ENCODE measurements at places on chromosomes 1 and 21.

- DNase-seq = no peak
These were observed 35.2 kb downstream of the NEK2 start for GRCh38 chr1:211640301-211640630.

DNA sequence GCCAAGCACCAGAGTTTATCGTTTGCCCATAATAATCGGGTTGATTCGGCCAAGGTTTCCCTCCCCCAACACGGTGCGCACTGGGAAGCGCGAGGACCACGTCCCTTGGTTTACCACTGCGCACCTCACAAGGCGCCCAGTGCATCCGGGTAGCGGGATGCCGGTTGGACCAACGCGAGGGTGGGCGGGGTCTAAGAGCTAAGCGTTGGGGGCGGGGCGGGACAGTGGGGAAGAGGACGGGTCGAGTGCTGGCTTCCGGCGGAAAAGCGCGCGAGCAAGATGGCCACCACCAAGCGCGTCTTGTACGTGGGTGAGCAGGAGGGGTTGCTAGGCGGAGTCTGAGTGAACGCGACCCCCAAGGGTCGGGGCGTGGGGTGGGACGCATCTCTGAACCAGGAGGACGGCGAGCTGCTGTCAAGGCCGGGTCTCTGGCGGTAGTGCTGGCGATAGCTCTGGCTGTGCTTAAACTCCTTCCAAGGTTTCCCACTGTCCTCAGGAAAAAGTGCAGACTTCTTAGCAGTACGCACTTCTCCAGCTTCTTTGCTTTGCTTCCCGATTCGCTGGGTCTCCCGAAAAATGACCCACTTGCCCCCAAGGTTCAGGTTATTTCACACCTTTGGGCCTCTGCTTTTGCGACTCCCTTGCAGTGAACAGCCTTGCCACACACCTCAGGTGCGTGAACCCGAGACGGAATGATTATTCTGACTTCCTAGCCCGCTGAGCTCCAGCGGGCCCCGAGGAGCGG lies at the start of gene PPIE:
PPIE (plus strand) TSS at position 261 of the 745 bp plus-strand sequence; CDS start at position 280, 19 bp downstream.
- DNase-seq = peak; percentile 97

GRCh38 chr1:206803221-206803730 lies 31.0 kb upstream of the IL10 start:
- peak; percentile 61 for DNase-seq

DNA sequence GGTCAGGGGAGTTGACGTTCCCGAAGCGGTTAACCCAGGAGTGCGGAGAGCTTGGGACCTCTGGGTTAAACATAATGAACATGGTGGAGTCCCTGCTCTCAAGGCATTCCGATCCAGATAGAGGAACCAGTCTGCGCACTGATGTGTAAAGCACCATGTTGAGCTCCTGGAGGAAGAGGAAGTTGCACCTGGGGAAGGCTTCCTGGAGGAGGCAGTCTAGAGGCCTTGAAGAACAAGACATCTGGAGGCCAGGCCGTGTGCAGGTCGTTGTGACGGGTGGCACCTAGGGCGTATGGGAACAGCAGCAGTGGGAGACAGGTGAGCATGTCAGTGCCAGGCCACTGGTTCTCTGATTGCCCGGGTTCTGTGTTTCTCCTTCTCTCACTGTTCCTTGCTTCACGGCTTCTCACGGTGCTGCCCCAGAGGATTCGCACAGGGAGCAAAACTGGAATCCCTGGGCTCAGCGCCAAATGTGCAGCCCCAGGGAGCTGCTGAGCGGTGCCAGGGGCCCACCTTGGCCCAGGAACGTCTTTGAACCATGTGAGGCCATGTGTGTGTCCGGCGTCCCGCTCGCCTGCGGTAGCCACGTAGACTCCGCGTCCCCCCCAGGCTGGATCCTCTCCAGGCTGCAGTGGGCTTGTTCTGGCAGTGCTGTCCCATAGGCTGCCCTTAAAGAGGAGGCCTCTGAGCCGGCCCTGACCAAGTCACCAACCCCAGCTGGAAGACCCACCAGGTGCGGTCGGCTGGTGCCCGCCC lies 122.9 kb upstream of the GALNT2 start:
- DNase-seq = no peak

GRCh38 chr1:205763980-205764379 lies 11.3 kb downstream of the RAB29 start:
- DNase-seq = no peak

- DNase-seq = no peak
These were observed 188.2 kb downstream of the OMA1 start for GRCh38 chr1:58358346-58358745.

DNA sequence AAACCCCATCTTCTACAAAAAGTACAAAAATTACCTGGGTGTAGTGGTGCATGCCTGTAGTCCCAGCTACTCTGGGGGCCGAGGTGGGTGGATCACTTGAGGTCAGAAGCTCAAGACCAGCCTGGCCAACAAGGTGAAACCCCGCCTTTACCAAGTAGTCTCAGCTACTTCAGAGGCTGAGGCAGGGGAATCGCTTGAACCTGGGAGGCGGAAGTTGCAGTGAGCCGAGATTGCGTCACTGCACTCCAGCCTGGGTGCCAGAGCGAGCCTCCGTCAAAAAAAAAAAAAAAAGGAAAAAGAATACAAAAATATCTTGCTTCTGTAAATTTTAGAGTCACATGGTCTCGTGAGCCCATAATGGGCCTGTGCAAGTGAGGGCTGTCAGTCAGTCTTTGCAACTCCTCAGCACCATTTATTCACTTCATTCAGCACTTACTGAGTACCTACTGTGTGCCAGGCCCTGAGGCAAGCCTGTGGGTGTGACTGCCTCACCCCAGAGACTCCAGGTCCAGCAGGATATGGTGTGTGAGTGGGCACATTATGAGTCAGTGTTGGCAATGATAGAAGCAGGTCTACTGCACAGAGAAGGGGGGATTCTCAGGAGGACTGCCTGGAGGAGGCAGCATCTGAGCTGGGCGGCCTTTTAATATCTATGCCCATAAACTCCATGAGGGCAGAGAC lies 46.8 kb upstream of the TARDBP start:
- DNase-seq = no peak

DNA sequence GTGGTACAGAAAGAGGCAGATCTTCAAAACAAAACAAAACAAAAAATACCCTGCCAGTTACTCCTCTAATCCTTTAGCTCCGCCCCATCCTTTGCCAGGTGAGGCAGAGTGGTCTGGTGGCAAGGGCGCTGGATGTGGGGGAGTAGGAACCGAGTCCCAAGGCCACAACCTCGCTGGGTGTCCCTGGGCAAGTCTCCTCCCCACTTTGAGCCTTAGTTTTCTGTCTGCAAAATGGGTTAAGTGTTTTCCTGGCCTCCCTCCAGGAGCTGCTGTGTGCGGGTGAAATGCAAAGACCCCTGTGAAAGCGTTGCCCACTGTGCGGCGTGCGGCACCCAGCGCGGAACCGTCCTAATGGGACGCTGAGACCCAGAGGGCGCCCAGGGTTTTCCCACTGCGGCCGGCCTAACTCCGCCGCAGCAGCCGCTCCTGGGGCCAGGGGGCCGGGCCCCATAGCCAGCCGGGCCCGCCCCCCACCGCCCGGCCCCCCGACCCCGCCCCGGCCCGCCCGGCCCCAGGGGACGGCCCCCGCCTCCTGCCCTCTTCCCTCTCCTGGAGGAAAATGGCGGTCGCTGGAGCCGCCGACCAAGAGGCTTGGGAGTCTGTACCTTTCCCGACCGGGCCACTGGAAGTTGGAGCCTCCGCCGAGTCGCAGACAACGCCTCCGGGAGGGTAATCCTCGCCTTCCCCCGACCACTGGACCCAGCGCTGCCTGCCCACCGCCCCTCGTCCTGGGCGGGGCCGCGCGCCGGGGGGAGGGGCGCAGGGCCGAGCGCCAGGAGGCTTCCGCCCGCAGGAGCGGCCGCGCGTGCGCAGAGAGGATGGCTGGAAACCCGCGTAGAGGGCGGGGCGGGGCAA lies at the start of the genes ERMAP and SVBP:
ERMAP (plus strand) TSS at position 538 of the 855 bp plus-strand sequence. CDS start 13,327 bp downstream, outside the sequence.
SVBP (minus strand) TSS at position 813 of the 855 bp plus-strand sequence. CDS start 853 bp downstream, outside the sequence.
- DNase-seq = peak; percentile 91

- DNase-seq = peak; percentile 72
These were observed 65.9 kb downstream of the PIK3CD start for GRCh38 chr1:9717193-9718005.

DNA sequence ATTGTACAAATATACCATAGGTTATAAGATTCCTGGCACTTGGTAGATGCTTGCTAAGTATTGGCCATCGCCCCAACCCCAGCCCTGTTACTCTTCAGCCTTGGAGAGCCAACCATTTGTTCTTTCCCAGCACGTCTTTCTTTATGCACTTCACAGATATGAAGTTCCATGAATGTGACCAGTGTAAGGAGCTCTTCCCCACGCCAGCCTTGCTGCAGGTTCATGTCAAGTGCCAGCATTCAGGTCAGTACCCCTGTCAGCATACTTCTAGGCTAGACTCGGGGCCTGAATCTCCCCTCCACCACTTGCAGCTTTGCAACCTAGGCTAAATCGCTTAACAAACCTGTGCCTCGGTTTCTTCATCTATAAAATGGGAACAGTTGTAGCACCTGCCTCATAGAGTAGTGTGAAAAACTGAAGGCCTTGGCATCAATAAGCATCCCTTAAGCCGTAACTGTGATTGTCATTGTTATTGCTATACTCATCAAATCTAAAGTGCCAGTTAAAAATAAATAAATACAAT lies 41.0 kb upstream of the EPHA8 start:
- DNase-seq = no peak

DNA sequence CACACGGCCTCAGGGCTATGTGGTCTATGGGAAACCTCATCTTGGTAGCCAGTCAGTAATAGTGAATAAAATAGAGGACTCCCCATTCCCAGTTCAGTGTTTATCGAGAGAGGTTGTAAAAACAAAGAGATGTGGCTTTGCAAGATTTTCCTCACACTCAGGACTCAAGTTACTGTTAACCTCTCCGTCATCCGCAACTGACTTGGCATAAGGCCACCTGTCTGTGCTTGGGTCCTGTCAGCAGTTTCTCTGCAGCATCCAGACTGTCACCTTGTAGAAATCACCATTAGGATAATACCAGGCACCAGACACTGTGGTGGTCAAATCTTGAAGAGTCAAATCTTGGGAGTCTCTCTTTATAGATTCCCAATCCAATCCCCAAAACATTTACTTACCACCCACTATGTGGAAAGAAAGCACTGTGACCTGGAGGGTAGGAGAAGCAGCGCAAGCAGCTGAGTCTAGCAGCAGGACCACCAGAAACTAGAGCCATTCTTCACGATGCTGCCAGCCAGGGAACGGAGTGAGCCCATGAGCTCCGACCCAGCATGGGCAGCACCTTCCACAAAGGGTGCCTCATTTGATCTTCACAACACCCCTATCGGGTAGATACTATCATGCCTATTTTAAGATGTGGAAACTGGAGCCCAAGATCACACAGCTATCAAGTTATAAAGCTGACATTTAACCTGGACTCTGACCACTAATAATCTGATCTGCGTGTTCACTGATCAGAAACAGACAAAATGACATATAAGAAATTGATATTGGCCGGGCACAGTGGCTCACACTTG lies 5.6 kb upstream of the GPR25 start:
- no peak for DNase-seq

GRCh38 chr1:147080006-147080661 lies 92.1 kb downstream of the PRKAB2 start:
- no peak for DNase-seq

DNA sequence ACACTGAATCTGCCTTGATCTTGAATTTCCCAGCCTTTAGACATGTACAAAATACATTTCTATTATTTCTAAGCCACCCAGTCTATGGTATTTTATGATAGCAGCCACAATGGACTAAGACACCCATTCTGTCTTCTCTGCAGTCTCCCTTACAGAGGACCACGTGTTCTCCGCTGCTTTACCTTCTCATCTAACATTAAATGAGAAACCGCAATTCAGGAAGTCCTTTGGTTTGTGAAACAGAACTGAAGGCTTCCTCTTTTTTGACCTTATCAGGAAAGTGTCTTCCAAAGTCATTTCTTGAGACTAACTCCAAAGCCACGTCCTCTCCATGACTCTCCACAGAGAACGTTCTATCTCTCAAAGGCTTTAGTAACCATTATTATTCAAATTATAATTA lies 560.1 kb downstream of the OMA1 start:
- DNase-seq = no peak

- DNase-seq = no peak
These were observed 232.1 kb downstream of the ASTN1 start for GRCh38 chr1:176932114-176933104.

DNA sequence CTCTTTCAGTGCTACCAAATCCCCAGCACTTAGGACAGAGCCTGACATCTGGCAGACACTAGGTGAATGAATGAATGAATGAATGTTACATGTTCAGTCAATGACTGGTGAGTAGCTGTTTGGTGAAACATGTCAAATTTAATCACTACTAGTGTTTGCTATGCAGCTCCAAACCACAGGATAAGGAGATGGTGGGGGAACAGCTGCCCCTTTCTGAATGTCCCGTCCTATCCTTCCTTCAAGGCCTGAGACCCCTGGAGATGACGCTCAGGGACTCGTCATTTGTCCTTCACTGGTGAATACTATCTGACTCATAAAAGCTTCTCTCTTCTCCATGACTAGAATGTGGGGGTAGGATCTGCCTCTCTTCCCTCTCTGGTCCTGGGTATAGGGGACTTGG lies 175.4 kb downstream of the HIVEP3 start:
- DNase-seq = no peak

DNA sequence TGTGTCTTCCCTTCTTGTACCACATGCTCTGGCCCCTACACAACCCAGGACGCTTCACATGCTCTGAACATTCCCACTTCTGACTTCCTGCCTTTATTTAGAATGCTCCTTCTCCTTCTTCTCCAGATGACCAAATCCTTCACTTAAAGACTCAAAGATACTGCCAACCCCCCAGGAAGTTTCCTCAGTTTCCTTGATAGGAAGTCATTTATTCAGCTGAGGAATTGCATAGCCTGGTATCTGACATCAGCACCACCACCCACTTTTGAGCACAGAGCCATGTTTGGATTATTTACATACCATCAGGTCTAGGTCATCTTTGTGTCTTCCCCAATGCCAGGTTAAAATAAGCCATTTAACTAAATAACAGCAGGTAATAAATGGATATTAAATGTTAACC lies 42.4 kb downstream of the GFI1 start:
- DNase-seq = no peak

DNA sequence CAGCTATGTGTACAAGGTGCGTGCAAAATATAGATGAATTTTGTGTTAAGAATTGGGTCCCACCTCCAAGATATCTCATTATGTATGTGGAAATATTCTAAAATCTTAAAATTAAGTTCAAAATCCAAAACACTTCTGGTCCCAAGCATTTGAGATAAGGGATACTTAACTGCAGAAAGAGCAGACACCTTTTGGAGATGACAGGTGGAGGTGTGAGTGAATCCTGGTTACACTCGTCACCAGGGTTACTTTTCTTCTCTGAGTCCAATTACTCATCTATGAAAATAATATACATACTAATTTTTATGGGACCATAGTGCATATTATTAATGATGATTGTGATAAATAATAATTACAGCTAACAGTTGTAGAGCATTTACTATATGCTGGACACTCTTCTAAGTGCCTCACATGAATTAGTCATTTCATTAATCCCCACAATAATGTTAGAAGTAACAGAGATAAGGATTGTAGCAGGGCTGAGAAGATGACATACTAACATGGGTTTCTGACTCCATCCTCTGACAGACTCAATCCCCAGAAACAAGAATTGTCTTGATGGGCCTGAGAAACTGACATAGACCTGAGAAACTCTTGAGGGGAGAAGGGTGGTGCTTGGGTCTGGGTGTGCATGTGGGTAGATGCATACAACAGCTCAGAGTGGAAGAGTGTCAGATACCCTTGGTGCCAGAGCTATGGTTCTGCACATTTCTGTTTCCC lies 8.3 kb upstream of the FASLG start:
- DNase-seq = no peak

Measured in stimulated activated CD4-positive, alpha-beta T cell treated with anti-CD3 and anti-CD28 coated beads, Interleukin-2, amount 100 ng/mL, for 48 hours (primary cell).